ENCODE measurements at places on chromosomes 6 and 20.

DNA sequence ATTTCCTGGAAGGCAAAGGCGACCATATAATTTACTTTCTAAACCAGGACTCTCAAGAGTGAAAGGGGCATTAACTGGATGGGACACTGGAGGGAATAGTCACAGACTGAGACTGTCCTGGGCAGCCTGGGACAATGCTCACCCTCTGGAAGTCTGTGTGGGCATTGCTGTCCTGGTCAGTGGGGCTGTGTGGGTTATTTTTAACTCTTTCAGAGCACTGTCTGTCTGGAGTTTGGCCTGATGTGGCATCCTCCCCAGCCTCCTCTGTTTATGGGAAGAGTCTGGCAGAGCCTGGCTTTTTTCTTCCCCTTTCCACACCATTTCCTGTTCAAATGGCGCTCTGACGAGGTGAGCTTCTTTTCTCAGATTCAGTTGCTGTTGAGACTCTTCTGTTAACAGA lies 11.7 kb downstream of the DAAM2 start:
- DNase-seq: no peak

DNA sequence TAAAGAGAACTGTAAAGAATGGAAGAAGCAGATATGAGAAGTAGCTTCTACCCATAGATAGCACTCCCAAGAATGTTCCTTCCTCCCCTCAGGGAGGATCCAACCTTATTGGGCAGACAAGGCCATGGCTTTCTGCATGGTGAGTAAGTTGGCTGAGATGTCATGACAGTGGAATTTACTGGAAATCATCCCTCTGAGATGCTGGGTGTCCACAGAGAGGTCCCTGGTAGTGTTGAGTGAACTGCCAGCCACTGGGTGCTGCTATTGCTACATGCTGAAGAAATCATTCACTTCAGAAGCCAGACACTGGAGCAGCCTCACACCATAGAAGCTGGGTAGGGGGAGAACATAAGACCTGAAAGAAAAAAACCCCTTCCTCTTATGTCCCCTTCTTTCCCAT lies 46.4 kb upstream of the FERMT1 start:
- DNase-seq: no peak

GRCh38 chr20:60650087-60650486 lies 602.0 kb upstream of the CDH4 start:
- DNase-seq: no peak

DNA sequence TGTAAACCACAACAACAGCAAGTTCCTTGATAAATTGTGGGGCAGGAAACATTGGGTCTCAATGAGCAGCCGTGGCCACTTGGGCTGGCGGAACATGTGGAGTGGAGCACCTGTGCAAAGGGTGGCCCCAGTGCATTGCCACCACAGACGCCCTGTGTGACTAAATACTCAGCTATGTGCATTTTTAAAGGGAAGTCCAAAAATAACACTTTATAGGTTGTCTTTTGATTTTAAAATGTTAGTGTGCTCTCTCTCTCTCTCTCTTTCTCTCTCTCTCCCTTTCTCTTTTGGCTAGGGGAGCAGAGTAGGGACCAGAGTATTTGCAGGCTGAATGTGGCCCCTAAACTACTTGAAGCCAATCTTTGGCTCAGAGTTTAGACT lies 236.3 kb downstream of the BCAS1 start:
- DNase-seq: no peak

- no peak for DNase-seq
Measured at GRCh38 chr6:119501798-119502483, 152.4 kb upstream of the MAN1A1 start.

DNA sequence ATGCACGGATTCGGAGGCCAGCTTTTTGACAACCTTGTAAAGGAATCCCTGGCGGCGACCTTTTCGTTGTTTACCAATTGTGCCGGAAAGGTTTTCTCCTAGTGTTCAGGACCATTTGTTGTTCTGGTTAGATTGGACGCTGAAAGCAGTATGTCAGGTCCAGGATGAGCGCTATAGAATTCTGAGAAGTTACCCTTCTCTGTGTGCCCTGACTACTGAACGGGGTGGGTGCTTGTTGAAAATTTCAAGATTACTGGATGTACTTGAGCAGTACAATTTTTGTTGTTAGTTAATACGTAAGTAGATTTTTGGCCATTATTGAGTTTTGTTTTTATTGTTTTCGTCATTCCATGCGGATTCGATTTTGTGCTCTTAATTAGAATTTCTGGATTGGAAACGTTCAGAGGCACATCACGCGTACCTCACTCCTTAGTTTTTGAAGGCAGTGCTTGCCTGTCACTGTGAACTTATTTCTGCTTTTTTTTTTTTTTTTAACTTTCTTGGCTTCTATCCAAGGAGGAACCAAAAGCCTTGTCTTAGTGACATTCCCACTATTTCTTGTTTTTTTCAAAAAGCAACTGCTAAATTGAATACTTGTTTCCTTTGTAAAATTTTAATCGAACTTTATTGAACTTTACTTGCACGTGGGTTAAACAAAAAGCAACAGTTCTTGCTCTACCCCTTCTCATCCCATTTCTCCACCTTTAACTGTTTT lies 898 bp downstream of the XRN2 start:
- no peak for DNase-seq

DNA sequence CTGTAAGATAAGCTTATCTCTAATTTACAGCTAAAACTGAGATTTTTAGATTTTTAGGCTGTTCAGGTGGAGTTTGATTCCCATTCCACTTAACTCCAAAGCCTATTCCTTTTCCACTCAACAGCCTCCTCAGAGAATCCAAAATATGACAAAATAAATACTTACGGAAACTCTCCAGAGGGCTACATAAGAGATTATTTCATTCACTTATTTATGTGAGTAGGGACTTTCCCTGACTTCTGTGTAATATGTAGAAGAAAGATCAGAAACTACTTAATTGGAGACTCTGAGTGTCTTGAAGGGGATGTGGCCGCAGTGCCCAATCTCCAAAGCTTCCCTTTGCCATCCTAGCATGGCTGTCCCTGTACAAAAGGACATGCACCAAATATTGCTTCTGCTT lies 72.1 kb upstream of the ISM1 start:
- no peak for DNase-seq

All from fibroblast of skin of left biceps (primary cell).